ENCODE measurements at places on chromosomes 11 and 22. TPM values are rescaled to one million over a fixed set of nuclear protein-coding genes. Genes with fewer than 3 reads are reported as not detected.

The APOA4 gene
- total RNA-seq, result not detected

GRCh38 chr11:12741671-12742216 is 67.5 kb downstream of the TEAD1 start:
- no peak for DNase-seq

DNA sequence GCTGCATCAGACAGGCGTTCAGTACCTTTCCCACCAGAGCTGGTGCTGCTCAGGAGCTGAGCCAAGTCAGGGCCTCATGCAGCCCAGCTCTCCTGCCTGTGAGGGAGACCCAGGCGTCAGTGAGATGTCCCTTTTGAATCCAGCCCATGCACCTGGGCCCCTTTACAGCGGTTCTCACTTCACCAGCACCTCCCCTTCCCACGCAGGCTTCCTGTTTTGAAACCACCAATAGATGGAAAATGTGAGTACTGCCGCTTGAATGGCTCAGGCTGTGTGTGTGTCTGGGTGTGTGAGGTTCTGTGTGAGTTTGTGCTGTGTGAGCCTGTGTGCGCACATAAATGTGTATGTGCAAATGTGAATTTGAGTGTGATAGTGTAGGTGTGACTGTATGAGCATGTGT is 88.4 kb downstream of the UBASH3B start:
- no peak for DNase-seq

DNA sequence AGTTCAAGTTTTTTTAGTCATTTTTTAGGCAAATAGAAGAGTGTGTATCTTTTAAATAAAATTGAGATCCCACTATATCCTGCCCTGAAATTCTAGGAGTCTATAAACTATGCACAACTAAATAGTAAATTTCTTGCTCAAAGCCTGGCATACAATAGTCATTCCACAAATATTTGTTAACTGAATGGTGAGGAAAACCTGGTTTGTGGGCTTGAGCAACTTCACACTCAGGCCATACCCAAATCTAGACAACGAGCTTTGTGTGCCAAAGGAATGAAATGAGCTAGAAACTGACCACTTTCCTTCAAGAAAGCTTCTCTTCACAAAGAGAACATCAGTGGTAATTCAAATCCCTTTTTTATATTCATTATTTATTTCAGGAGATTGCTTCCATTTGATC is 39.6 kb upstream of the AMOTL1 start:
- DNase-seq, result peak; percentile 85

The SAA4 gene
- not detected for total RNA-seq

DNA sequence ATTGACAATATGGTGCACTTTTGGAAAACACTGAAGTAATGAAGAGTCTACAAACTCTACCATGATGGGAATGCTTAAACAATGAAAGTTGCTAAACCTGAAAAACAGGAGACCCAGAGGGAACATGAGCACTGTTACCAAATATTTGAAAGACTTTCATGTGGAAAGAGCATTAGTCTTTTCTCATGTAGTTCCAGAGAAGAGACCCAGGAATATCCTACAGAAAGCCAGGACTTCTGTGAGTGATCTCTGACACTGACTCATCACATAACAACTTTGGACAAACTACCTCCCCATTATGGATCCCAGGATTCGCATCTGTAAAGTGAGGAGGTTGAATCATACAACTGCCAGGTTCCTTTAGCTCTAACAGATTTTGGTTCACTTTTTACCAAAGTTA is 62.2 kb downstream of the FAM181B start:
- DNase-seq, result no peak

DNA sequence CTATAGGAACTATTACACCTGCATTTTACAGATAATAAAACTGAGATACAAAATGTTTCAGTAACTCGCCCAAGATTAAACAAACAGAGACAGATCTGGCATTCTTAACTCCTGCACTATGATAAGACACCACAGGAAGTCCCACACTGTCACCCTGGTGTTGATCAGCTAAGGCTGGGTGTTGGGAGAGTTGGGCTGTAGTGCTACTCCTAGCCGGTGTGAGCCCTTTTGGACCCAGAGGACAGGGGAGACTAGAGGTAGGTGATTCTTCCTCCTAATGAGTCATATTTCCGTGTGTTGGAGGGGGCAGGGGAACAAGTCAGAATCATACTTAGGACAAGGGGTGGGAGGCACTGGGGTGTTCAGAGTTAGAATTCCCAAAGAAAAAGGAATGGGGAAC is 353.2 kb upstream of the TENM4 start:
- DNase-seq, result no peak
